Activated CD4-positive, alpha-beta memory T cell treated with anti-CD3 and anti-CD28 coated beads for 36 hours (primary cell): ENCODE measurements at places on chromosomes 4 and X.

- no peak overlapping the region for H3K27ac ChIP-seq
- H3K4me1 ChIP-seq, result peaks cover 11% of the 10 kb centered on the region
- peaks cover 16% of the 10 kb centered on the region for H3K27me3 ChIP-seq
- peaks cover 7% of the 10 kb centered on the region for H3K36me3 ChIP-seq
Observed at GRCh38 chrX:134173541-134174272, 63.3 kb upstream of the CCDC160 start.

GRCh38 chr4:34512616-34513015 lies 1731.7 kb downstream of the ARAP2 start:
- no peaks in the 10 kb centered on the region for H3K4me1 ChIP-seq
- no peak for DNase-seq
- peaks cover 1% of the 10 kb centered on the region for H3K36me3 ChIP-seq
- H3K27ac ChIP-seq, result no peak overlapping the region
- H3K4me3 ChIP-seq, result no peak overlapping the region

- H3K27me3 ChIP-seq, result no peaks in the 10 kb centered on the region
- H3K4me1 ChIP-seq, result no peaks in the 10 kb centered on the region
- no peak for DNase-seq
- H3K27ac ChIP-seq, result no peak overlapping the region
- no peak overlapping the region for H3K4me3 ChIP-seq
Observed at GRCh38 chrX:10296576-10296975, 139.8 kb downstream of the CLCN4 start.

DNA sequence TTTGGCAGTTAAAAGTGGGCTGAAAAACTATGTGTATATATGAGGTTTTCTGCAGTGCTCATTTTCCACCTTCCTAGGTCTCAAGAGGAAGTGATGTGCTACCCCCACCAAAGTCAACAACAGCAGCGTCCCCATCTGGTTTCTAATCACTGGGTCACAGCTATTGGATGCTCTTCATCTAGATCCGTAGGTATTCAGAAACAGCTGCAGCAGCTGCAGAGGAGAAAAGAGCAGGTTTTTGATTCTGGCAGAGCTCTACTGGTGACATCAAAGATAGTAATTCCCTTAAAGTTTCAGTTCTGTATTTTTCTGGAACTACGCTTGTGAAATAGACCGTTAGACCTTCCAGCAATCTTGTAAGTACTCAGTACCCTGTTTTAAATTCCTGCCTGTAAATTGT lies 5.8 kb upstream of the GUCY2F start:
- no peaks in the 10 kb centered on the region for H3K27me3 ChIP-seq
- no peaks in the 10 kb centered on the region for H3K4me1 ChIP-seq
- no peak for DNase-seq
- H3K4me3 ChIP-seq, result no peak overlapping the region

DNA sequence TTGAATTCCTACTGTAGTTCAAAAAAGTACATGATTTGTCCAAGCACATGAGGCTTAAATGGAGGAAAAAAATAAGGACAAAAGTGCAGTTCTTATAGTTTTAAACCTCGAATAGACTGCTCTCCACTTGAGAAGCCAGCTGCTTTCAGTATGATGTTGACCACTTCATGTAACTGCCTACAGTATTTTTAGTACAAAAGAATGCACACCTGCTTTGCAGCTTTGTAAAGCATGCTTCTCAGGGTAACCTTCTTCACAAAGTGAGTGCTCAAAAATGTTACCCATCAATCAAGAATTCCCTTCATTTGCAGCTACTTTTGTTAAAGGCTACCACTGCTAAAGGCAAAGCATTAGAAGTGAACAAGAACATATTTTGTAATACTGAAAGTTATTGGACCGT lies 83.4 kb upstream of the FAM47B start:
- H3K27ac ChIP-seq, result no peak overlapping the region
- no peaks in the 10 kb centered on the region for H3K4me1 ChIP-seq
- no peaks in the 10 kb centered on the region for H3K27me3 ChIP-seq
- no peak for DNase-seq
- no peaks in the 10 kb centered on the region for H3K36me3 ChIP-seq

DNA sequence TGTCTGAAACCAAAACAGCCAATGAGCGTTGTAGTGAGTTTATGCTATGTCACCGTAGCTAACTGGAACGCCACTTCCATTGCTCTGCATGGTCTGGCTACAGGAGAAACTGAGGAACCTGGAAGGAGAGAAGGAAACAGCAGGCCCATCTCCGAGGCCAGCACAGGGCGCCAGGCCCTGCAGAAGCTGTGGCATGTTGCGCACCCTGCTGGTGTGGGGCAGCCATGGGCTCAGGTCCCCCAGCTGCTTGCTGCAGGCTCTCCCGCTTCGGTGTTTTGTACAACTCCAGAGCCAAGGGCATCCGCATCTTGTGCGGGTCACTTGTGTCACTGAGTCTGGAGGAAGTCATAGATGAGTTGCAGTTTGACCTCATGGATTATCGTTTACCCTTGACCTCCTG lies 89.2 kb downstream of the AFAP1 start:
- H3K27ac ChIP-seq, result peak overlapping the region; percentile 51
- H3K27me3 ChIP-seq, result no peaks in the 10 kb centered on the region
- H3K4me3 ChIP-seq, result no peak overlapping the region
- no peak for DNase-seq

DNA sequence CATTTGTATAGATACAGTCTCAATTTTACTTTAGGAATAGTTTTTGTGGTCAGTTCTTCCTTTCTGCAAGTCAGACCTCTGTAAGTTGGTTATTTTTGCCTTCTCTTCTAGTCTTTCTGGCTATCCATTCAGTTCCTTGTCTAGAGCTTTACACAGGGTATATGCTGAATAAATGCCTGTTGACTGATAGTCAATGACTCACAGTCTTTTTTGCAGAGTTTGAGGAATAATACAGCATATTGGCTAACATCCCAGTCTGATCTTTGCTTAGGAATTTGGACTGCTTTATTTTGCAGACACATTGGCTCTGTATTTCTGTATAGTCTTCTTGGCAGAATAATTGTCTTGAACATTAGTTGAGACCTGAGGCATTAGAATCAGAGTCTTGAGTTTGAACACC lies 132.4 kb downstream of the MAGEC1 start:
- no peaks in the 10 kb centered on the region for H3K36me3 ChIP-seq
- no peak overlapping the region for H3K27ac ChIP-seq
- no peak overlapping the region for H3K4me3 ChIP-seq
- H3K4me1 ChIP-seq, result no peaks in the 10 kb centered on the region
- no peaks in the 10 kb centered on the region for H3K27me3 ChIP-seq

GRCh38 chr4:115219315-115219860 lies 106.0 kb upstream of the NDST4 start:
- no peaks in the 10 kb centered on the region for H3K36me3 ChIP-seq
- H3K27ac ChIP-seq, result no peak overlapping the region
- DNase-seq, result no peak
- H3K4me1 ChIP-seq, result no peaks in the 10 kb centered on the region
- H3K4me3 ChIP-seq, result no peak overlapping the region

- peak overlapping the region; percentile 89 for H3K4me3 ChIP-seq
- H3K27me3 ChIP-seq, result no peaks in the 10 kb centered on the region
- peaks cover 61% of the 10 kb centered on the region for H3K4me1 ChIP-seq
- peak overlapping the region; percentile 87 for H3K27ac ChIP-seq
- peaks cover 52% of the 10 kb centered on the region for H3K36me3 ChIP-seq
Observed at GRCh38 chr4:1711055-1711570, 1.0 kb downstream of the SLBP start.

GRCh38 chrX:70476934-70477733 lies 32.5 kb downstream of the DLG3 start:
- DNase-seq, result no peak
- no peaks in the 10 kb centered on the region for H3K27me3 ChIP-seq
- H3K4me1 ChIP-seq, result peaks cover 16% of the 10 kb centered on the region
- peaks cover 3% of the 10 kb centered on the region for H3K36me3 ChIP-seq
- H3K4me3 ChIP-seq, result no peak overlapping the region
- no peak overlapping the region for H3K27ac ChIP-seq

GRCh38 chrX:103688946-103689345 lies 2.4 kb upstream of the MORF4L2 start:
- no peaks in the 10 kb centered on the region for H3K27me3 ChIP-seq
- H3K36me3 ChIP-seq, result peaks cover 8% of the 10 kb centered on the region
- H3K4me1 ChIP-seq, result peaks cover 5% of the 10 kb centered on the region
- H3K27ac ChIP-seq, result no peak overlapping the region
- no peak for DNase-seq
- no peak overlapping the region for H3K4me3 ChIP-seq

GRCh38 chr4:26991057-26991456 lies 130.4 kb downstream of the STIM2 start:
- H3K4me3 ChIP-seq, result no peak overlapping the region
- DNase-seq, result no peak
- H3K36me3 ChIP-seq, result peaks cover 18% of the 10 kb centered on the region
- no peaks in the 10 kb centered on the region for H3K27me3 ChIP-seq
- H3K27ac ChIP-seq, result no peak overlapping the region

- no peaks in the 10 kb centered on the region for H3K36me3 ChIP-seq
- H3K27me3 ChIP-seq, result peaks cover 31% of the 10 kb centered on the region
- H3K4me1 ChIP-seq, result peaks cover 10% of the 10 kb centered on the region
- H3K27ac ChIP-seq, result no peak overlapping the region
- DNase-seq, result no peak
- no peak overlapping the region for H3K4me3 ChIP-seq
Observed at GRCh38 chr4:183801457-183802165, 103.5 kb upstream of the STOX2 start.

GRCh38 chr4:184596044-184596616 lies 53.1 kb downstream of the CASP3 start:
- H3K27me3 ChIP-seq, result peaks cover 20% of the 10 kb centered on the region
- no peak overlapping the region for H3K27ac ChIP-seq
- H3K4me1 ChIP-seq, result no peaks in the 10 kb centered on the region
- no peaks in the 10 kb centered on the region for H3K36me3 ChIP-seq
- no peak for DNase-seq

DNA sequence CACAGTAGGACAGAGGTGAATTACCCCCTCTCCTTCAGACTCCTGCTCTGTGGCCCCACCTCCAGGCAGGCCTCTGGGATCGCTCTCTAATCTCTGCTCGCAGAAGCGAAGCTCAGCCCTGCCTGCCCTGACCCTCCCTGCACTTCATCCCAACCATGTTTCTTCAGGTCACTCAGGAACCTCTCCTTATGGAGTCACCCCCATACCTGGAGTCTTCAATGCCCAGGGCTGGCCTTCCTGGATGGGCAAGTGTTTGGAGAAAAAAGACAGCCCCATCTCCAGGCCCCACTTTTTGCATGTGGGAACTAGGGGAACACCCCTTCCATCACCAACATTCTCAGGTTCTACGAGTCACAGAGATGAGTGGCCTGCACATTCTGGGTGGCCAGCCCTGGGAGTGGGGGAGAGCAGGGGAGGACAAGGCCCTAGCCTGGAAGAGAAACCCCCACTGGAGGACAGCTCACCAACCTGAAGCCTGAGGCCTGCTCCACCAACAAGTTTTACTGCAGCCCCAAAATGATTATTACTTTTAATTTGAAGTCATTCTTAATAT lies 90.8 kb downstream of the PPP2R2C start:
- peaks cover 9% of the 10 kb centered on the region for H3K27me3 ChIP-seq
- no peak overlapping the region for H3K4me3 ChIP-seq
- H3K4me1 ChIP-seq, result no peaks in the 10 kb centered on the region
- H3K36me3 ChIP-seq, result no peaks in the 10 kb centered on the region

DNA sequence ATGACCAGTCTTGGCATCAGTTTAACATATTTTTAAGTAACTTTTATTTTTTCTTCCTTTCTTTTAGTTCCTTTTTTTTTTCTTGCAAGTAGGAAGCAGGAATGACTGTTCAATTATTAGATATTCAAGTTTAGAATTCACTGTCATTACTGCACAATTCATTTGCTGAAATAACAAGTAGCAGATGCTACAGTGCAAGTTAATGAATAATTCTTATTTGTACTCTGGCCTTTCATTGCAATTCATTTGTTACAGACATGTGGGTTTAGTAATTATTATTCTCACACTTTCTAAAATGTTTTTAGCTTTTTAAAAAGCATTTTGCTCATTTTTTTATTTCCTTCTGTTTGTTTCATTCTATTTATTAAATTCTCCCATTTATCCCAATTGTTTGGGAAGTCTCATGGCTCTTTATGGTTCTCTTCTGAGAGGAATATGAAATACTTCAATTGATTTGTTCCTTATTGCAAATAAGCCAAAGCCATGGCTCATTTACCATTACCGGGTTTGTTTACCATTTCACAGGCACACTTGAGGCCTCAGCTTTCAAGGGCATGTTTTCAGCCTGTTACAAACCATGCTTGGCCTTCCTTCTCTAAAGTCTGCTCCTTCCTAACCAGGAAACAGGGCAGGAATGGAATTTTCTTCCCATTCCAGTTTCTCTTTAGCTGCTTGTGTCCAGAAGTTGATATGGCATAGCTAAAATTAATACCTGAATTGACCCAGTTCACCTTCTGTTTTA lies 4.6 kb upstream of the DCAF4L1 start:
- H3K4me1 ChIP-seq, result no peaks in the 10 kb centered on the region
- no peaks in the 10 kb centered on the region for H3K27me3 ChIP-seq
- no peak overlapping the region for H3K4me3 ChIP-seq
- no peak overlapping the region for H3K27ac ChIP-seq
- H3K36me3 ChIP-seq, result no peaks in the 10 kb centered on the region

GRCh38 chr4:148634476-148634875 lies 192.3 kb upstream of the NR3C2 start:
- no peak for DNase-seq
- H3K36me3 ChIP-seq, result peaks cover 3% of the 10 kb centered on the region
- H3K4me3 ChIP-seq, result no peak overlapping the region
